ENCODE measurements at places on chromosomes 5 and 9.
A peak's percentile ranks its signal among the peaks of the same experiment; 100 is the strongest.

GRCh38 chr5:171899792-171900191 lies 106.6 kb downstream of the FBXW11 start:
- DNase-seq = no peak

- DNase-seq = no peak
Observed at GRCh38 chr5:157819502-157820115, 39.3 kb downstream of the CLINT1 start.

- DNase-seq = peak; percentile 38
Observed at GRCh38 chr5:168301593-168302390, 10.3 kb downstream of the WWC1 start.

- DNase-seq = no peak
Observed at GRCh38 chr5:30749971-30750370, 443.5 kb upstream of the CDH6 start.

- no peak for DNase-seq
Observed at GRCh38 chr9:126496181-126496576, 117.5 kb upstream of the LMX1B start.

DNA sequence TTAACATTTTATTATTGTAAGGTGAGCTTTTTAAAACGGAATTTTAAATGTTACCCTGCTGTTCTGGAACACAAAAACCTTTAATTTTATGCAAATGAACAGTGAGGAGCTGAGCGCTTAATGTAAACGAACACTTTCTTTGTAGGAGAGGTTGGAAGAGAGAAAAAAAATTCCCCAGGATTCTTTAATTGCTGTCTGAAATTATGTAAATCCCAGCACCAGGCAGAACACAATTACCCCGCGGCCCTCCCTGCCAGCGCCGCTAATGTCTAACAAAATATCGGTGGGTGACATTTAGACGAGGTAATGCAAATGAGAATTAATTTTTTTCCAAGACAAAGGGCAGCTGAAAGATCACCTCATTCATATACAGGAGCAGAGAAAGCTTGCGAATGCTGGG lies 143.4 kb upstream of the MVB12B start:
- no peak for DNase-seq

DNA sequence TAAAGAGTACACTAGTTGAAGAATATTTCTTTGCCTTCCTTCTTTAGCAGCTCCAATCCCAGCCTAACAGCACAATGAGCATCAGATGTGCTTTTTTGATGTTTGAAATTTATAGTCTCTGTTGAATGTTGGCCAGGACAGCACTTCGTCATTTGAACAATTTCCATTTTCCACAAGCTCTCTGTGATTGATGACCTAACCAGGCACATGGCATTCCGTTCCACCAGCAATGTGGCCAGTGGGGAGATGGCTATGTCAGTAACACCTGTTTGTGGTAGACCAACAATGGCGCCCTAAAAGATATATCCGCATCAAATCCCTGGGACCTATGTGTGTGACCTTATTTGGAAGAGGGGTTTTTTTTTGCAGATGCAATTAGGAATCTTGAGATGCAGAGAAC lies 66.8 kb downstream of the PALM2AKAP2 start:
- no peak for DNase-seq

- DNase-seq = no peak
Observed at GRCh38 chr5:115671939-115672338, 46.1 kb upstream of the TMED7 start.

GRCh38 chr9:23557689-23558088 lies 268.4 kb downstream of the ELAVL2 start:
- DNase-seq = no peak

DNA sequence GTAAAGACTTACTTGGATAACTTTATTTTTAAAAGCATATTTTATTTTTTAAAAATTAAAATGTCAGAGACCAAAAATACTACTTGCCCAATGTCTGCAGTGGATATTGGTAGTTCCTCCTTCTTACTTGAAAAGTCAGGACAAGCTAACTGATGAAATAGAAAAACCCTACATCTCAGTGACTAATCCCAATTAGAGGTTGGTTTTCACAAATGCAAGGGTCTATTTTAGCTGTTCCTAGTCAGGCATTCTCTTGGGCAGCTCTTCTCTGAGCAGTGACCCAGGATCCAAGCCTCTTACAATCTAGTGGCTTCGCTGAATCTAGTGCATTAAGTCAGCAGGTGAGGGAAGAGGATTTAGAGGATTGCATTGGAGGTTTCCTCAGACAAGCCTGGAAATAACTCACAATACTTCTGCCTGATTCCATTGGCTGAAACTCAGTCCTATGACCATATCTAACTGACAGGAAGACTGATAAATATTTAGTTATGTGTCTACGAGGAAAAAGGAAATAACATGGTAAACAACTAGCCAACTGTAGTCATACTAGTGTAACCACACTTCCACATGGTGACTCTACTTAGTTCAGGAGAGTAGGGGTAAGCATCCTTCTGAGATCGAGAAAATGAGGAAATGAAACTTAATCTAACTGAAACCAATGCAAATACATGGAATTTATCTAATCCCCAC lies 34.2 kb upstream of the MIER3 start:
- no peak for DNase-seq

GRCh38 chr9:133948561-133949485 lies 43.3 kb downstream of the VAV2 start:
- no peak for DNase-seq

DNA sequence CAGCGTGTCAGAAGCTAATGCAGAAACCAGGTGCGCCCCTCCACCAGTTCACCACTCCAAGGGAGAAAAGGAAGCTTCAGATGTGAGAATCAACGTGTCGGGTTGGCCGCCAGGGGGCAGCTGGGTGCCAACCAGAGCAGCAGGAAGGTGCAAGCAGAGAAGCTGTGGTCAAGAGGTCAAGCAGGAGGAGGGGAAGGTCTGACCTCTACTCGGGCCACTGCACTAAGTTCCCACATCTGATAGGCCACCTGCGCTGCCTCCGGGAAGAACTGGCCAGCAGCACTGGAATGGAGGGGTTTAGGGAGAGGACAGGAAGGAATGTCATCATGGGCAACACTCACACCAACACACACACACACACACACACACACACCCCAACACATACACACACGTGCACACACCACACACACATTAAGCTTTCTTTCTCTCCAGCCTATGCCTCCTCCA lies 31.4 kb downstream of the ANXA6 start:
- peak; percentile 80 for DNase-seq

- DNase-seq = peak; percentile 57
Observed at GRCh38 chr9:93958819-93959682, 3.9 kb upstream of the BARX1 start.

GRCh38 chr5:178356431-178356872 lies 123.8 kb upstream of the PHYKPL start:
- no peak for DNase-seq

- DNase-seq = no peak
Observed at GRCh38 chr9:36306471-36307306, 48.4 kb upstream of the GNE start.

GRCh38 chr5:87154191-87154590 lies 113.5 kb upstream of the RASA1 start:
- DNase-seq = no peak

DNA sequence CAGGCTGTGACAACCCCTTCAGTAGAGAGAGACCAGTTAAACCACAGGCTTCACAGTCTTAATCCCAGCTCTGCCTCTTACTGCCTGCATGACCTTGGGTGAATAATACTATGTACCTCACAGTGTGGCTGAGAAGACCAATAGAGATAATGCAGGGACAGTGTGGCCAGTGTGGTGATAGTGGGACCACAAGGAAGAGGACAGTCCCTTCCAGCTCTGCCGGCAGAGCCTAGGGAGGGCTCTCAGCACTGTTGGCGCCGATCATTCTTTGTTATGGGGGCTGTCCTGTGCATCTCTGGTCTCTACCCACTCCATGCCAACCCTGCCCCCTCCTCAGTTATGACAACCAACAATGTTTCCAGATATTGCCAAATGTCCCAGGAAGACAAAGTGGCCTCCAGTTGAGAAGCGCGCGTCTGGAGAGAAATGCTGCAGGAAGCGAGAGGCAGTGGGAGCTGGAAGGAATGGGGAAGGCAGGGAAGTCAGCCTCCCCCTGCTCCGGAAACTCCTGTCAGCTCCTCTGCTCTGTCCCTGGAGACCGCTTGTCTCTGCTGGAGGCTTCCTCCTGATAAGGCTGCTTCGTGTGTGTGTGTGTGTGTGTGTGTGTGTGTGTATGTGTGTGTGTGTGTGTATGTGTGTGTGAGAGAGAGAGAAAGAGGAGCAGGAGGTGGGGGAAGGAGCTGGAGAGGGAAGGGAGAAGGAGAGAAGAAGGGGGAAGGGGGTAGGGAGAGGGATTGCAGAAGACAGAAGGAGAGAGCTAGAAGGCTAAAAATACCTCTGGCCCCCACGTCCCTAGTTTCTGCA lies 31.8 kb upstream of the FABP6 start:
- DNase-seq = no peak

- DNase-seq = peak; percentile 41
Observed at GRCh38 chr5:58871648-58872242, 288.9 kb downstream of the RAB3C start.

GRCh38 chr5:87061046-87061445 lies 206.6 kb upstream of the RASA1 start:
- peak; percentile 6 for DNase-seq

DNA sequence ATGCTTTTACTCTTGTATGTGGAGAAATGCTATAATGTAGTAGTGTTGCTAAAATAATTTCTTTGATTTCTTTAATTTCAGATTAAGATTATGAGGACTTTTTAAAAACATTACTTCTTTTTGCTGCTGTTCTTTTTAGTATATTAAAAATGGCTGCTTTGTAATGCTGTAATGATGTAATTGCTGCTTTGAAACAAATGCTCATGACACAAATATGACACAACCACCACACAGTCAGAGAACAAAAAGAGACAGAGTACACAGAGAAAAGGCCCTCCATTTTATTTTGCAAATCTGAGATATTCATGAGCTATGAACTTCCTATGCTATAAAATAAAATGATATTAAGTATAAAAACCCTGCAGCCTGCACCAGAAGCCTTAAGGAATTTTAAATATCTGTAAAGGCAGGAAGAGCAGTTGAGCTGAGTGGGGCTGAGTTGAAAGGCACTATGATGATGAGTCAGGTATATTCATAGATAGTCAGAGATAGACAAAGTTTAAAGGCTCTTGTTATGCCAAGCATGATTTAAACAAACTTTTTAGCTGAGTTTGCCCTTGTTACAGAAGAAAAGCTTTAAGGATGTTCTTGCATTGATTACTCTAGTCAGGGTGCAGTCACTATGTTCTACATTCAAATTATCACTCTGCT lies 5.1 kb upstream of the POU5F2 start:
- DNase-seq = peak; percentile 18

DNA sequence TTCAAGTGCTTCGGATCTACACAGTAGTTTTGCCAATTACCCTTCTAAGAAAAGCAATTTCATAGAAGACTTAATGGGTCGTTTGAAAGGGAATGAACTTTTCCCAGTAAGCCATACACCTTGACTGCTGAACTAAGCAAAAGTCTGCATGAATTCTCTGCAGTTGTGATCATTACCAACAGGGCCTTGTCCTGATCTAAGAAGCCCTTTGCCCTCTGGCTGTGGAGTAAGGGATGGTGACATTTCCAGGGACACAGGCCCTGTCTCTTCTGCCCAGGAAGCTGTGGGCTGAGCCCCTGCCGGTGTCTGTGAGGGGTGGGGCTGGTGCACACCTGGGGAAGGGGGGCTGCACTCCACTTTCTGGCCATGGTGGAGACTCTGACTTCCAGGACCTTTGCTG lies 30.5 kb downstream of the ZDHHC11 start:
- no peak for DNase-seq

GRCh38 chr9:35340046-35340445 lies 149.9 kb upstream of the RUSC2 start:
- peak; percentile 42 for DNase-seq

- no peak for DNase-seq
Observed at GRCh38 chr5:140567871-140568270, 3.2 kb downstream of the SLC35A4 start.

DNA sequence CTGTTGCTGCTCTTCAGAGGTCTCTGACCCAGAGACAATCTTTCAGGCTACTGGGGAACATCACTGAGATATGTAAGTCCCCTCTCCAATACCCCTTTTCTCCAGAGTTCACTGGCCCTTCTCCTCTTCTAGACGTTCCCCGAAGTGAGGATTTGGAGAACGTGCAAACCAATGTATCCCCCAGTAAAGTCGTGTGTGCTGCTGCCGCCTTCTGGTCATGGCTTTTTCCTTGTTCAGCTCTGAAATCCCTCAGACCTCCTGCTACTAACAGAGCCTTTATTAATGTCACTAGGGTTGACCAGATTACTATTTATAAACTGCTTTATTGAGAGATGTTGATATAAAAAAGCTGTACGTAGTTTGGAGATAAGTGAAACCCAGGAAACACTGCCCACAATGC lies 1028.6 kb downstream of the CDH9 start:
- DNase-seq = no peak

DNA sequence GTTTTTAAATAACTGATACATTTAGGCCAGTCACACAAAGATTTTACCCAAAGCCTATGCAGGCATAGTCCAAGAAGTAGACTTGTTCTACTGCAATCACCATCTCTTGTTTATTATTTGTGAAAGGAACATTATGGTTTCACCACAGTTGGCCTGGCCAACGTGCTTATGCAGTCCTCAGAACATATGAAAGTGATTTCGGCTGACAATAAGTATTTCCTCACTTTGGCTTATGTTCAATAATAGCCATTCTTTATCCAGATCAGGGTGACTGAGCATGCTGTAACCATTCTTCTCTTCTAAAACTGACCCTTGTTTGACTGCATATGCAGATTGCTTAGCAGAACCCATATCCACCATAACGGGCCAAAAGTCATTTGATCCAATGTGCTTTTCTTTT lies 76.6 kb upstream of the CCDC152 start:
- DNase-seq = peak; percentile 24

DNA sequence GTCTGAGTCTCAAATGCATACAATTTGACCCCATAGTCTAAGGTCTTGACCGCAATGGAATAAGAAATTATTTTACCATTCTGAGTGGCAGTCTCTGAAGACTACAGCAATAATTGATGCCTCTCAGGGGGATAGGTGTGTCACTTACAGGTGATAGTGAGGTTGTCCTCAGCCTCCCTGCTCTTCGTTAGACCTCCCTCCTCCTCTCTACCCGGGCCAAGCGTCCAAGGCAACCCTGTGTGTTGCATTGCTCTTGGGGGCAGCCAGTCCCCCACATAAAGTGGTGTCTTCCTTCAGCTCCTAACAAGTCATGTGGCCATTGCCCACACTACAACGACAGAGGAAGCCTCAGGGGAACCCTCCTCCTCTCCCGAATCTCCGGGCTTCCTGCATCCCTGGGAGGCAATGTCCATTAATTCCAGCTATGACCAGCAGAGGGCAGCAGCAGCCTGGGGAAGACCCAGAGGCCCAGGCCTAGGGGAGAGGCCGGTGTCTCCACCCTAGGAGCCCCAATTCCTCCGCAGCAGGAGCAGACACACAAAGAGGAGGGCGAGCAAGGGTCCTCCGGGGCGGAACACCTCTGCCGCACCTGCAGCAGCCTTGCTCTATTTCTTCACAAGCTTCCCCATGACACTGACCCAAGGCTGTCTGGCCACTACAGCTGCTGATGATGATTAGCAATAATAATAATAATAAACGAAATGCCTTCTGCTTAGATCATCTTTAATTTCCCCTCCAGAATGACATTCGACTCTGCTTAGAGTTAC lies 134.8 kb downstream of the KCNIP1 start:
- peak; percentile 90 for DNase-seq

Data from GM03348 (cell line).